ENCODE measurements at places on chromosomes 6 and 20.

DNA sequence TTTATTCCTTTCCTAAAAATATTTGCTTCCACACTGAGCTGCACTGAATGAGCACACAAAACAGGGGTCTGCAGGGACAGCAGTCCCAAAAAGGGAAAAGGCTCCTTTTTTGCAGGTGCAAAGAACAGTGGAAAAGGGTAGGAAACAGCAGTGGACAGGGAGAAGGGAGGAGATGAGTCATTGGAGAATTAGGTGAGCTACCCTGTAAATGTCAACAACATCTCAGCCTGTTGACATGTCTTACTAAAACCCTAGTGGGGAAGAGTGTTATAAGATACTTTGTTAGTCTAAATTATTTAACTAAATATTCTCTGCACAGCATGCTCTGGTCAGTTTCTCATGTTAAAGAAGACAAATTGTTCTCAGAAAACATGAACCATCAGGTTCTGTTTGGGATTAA, 151.5 kb upstream of the FBXL4 start:
- no peak for DNase-seq

DNA sequence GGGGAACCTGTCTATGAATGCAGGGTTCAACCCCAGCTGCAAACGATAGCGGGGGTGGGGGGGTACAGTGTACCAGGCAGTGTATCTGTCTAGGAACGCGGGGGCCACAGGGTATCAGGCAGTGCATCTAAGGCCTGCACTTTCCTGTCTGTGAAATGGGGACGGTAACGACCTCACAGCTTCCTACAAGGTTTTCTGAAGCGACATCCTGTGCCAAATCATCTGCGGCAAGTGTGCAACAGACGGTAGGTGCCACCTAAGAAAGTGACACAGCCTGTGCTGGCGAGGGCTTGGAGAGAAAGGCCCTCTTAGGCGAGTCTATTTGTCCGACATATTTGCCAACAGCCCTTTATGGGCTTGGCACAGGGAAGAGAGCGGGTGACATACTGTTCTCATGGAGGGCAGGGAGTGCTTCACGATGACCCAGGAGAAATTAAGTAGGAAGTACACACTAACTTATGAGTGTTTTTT, 3.8 kb downstream of the DIDO1 start:
- no peak for DNase-seq

DNA sequence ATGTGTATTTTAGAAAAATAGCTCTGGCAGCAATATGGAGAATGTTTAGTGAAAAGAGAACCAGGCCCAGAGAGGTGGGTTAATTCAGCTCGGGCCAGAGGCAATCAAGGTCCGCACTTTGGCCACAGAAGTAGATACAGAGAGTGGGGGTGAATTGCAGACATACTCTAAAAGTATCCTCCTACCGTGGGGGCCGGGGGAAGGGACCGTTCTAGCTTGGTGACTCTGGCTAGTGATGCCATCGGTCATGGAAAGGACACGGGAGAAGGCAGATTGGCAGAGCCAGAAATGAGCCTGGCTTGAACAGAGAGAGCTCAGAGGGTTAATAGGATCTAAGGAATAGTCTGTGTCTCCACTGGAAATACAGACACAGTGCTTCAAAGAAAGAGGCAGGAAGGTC, 173.1 kb downstream of the MTHFD1L start:
- no peak for DNase-seq

DNA sequence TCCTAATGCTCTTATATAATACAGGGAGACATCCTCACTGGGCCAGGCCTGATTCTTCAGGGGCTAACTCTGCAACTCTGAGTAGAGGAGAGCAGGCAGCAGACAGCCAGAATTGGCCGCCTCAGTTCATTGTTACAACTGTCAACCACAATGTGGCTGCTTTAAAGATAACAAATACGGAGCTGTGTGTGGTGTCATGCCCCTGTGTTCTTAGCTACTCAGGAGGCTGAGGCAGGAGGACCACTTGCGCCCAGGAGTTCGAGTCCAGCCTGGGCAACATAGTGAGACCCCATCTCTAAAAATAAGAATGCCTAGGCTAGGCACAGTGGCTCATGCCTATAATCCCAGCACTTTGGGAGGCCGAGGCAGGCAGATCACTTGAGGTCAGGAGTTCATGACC, 34.3 kb downstream of the CEP250 start:
- DNase-seq = no peak

GRCh38 chr20:10594296-10594868, 79.4 kb downstream of the JAG1 start:
- DNase-seq = no peak

- DNase-seq = no peak
Observed at GRCh38 chr6:145071836-145072235, 663.5 kb downstream of the EPM2A start.

DNA sequence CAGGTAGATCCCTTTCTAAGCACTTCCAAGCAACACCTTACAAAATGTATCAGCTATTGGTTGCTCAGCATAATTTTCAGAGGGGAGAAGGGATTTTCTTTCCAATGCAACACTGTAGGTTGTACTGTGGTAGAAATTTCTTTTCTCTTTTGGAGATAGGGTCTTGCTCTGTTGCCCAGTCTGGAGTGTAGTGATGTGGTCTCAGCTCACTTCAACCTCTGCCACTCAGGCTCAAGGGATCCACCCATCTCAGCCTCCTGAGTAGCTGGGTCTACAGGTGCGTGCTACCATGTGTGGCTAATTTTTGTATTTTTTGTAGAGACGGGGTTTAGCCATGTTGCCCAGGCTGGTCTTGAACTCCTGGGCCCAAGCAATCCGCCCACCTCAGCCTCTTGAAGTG, 16.3 kb downstream of the RAD21L1 start:
- DNase-seq = no peak

DNA sequence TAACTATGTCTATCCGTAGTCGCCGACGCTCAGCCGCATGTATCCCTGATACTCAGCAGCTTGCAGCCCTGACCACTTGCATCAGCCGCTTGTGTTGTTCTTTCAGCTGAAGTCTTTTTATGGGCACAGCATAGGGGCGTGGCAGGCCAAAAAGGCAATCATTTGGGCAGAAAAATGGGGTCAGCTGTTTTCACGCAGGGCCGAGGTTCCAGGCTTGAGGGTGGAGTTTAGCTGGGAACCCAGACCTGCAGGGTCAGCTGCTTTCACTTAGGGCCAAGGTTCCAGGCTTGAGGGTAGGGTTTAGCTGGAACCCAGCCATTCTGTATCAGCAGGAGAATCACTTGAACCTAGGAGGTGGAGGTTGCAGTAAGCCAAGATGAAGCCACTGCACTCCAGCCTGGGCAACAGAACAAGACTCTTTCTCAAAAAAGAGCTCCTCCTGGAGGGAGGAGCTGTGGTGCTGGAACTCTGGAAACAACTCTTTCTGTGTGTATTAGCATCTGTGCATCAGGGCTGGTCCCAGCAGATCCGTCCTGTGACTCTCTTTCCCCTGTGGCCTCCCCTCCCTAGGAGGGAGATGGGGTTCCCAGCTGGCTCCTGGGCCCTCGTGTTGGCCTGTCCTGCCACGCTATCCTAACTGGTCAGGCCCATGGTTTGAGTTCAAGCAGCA, 56.9 kb upstream of the PRND start:
- no peak for DNase-seq

GRCh38 chr6:3329393-3330051, 70.8 kb downstream of the PSMG4 start:
- no peak for DNase-seq
